ENCODE measurements at places on chromosomes 11 and 22.

DNA sequence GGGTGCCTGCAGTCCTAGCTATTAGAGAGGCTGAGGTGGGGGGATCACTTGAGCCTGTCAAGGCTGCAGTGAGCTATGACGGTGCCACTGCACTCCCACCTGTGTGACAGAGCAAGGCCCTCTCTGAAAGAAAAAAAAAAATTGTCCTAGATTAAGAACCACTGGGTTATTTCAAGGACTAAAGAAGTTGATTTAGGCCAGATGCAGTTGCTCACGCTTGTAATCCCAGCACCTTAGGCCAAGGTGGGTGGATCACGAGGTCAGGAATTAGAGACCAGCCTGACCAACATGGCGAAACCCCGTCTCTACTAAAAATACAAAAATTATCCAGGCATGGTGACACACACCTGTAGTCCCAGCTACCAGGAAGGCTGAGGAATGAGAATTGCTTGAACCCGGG, 129.0 kb downstream of the MRTFA start:
- DNase-seq: no peak

GRCh38 chr11:108125096-108125495, 3.7 kb downstream of the ACAT1 start:
- no peak for DNase-seq

- DNase-seq: no peak
Measured at GRCh38 chr22:33126881-33127280, 68.7 kb upstream of the SYN3 start.

DNA sequence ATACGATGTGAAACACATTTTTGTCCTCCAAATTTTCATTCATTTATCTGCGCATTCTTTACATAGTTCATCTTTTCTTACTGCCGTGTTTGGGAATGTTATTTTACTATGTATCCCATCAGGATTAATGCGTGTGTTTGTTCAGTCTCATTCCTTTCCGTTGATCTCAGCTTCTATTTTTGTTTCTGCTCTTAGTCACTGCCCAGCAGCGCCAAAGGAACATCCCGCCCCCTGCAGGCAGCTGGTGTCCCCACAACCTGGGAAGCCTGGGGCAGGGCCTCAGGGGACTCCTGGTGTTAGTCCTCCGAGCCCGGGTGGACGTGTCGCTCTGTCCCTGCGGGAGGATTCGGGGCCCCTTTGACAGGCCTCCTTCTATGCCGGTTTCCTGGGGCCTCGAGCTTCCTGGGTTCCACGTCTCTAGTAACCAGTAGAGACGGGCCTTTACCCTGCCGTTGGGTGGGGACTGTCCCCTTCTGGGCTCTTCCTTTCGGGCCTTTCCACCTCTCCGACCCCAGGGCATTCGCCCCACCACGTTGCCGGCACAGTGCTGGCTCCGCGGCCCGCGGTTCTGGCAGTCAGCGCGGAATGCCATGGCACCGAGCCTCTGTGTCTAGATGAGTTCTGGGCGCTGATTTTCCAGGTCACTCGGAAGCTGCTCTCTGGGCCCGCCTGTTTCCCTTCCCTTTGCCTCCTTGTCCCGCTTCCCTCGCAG, 39.8 kb downstream of the WEE1 start:
- peak; percentile 82 for DNase-seq

DNA sequence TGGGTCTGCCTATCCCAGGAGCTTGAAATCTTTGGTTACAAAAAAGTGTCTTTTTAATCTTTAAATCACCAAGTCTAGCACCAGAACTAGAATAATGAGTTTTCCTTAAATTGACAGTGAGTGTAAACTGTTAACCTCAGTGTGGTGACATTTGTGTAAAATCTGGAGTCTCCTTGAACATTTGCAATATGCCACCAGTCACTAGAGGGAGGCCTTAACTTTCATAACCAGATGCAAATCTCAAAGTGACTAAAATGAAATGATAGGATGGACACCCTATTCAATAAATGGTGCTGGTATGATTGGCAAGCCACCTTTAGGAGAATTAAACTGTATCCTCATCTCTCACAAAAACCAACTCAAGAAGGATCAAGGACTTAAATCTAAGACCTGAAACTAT, 8.3 kb upstream of the SCGB1D2 start:
- no peak for DNase-seq

GRCh38 chr22:44120314-44120704, 60.4 kb upstream of the PARVG start:
- DNase-seq: no peak

DNA sequence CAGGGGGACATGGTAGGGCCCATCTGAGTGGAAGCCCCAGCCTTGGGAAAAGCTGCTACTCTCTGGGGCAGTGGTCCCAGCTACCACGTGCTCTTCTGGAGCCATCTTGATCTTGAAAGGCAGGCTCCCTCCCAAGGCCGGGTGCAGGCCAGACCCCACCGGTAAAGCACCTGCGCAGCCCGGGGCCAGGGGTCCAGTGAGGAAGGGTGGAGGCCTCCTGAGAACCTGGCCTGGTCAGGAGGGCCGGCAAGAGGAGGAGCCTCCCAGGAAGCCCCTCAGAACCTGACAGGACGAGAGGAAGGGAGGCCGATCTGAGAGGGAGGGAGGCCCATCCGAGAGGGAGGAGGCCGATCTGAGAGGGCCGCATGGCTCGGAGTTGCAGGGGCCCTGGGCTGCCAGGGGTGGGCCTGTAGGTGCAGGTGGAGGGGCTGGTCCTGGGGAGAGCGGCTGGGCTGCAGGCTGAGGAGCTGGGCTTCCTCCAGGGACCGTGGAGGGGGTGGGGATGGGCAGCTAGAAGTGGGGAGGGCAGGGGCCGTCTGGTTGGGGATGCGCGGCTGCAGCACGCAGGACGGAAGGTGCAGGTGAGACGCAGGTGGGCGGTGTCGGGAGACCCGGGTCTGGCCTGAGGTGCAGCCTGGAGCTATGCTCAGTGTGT, 529 bp downstream of the GRAMD4 start:
- no peak for DNase-seq

DNA sequence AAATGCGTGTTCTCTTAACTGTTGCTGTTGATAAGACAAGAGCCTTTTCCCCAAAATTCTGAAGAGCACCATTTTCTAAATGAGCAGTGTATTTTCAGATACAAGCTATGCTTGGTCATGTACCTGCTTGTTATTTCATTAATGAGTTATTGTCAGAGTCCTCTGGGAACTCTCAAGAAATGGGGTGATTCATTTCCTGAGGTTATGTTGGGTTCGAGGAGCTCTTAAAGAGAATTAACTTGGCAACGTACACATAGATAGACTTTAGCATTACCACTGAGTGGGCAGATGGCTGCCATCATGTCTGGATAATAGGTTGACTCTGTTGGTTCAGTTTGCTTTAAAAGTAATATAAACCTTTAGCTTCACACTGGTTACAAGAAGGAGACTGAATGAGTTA, 87.9 kb upstream of the SORL1-AS1 start:
- DNase-seq: no peak

DNA sequence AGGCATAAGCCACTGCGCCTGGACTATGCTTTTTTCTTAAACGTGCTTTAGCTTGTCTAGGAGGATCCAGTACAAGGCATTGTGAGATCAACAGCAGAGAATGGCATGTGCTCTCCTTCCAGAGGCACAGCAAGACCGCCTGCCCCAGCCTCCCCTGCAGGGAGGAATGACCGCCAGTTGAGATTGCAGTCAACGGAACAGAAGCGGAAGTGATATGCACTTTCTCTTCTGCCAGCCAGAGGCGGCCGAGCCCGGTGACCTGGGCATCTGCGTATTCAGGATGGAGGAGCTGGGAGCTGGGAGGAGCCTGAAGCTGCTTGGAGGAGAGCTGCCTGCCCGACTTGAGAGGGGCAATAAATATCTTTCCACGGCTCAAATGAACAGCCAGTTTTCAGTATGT, 243.0 kb downstream of the CTTN start:
- DNase-seq: no peak

DNA sequence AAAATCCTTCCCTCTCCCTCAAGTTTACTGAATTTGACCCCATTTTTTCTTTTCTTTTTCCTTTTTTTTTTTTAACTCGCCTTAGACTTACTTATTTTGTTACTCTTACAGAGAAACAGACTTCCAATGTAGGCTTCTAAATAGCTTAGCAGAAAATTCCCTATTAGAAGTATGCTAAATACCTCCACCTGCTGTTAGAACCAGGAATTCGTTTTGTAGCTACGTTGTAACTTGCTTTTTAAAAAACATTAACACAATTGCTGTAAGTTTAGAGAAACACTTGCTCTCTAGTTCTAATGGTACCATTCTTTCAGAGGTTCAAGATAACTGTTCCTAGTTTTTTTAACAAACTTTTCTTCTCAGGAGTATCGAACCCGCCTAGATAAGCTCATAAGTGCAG, 324.2 kb downstream of the DCDC1 start:
- DNase-seq: no peak

GRCh38 chr11:28738549-28738948, 630.4 kb downstream of the METTL15 start:
- DNase-seq: no peak

DNA sequence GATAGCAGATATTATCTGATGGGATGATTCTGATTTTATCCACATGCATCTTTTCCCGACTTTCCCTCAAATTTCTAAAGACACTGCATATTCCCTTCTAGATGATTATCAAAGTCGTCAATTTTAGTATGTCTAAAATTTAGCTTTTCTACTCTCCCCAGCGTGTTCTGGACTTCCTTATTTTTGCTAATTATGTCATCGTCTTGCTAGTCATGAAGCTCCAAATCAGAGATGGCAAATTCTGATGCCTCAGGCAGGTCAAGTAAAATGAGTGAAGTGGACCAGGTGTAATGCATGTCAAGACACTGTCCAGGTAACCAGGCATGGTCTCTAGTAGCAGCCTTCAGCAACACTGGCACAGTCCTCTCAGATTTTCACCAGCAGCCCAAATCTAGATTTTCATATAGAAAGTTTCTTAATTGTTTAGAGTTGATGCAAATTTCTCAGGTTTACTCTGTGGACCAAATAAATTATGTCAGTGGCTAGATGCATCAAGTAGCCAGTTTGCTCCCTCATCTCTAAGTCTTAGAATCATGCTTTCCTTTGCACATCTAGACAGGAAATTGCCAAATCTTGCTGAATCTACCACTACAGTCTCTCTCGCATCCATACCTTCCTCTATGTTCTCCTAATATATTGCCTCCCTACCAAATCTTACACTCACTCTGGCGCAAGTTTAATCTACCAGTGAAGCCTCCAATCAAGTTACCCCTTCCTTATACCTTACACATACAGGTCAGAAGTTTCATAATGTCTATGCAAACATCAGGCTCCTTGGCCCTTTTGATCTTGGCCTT, 10.6 kb downstream of the HSD17B12 start:
- DNase-seq: no peak

GRCh38 chr11:2976294-2977063, 15.7 kb downstream of the NAP1L4 start:
- no peak for DNase-seq

- DNase-seq: no peak
Measured at GRCh38 chr11:11440144-11440543, 87.1 kb upstream of the CSNK2A3 start.

Data from spinal cord (tissue), 10 donors.